ENCODE measurements at places on chromosomes 7 and 10.

DNA sequence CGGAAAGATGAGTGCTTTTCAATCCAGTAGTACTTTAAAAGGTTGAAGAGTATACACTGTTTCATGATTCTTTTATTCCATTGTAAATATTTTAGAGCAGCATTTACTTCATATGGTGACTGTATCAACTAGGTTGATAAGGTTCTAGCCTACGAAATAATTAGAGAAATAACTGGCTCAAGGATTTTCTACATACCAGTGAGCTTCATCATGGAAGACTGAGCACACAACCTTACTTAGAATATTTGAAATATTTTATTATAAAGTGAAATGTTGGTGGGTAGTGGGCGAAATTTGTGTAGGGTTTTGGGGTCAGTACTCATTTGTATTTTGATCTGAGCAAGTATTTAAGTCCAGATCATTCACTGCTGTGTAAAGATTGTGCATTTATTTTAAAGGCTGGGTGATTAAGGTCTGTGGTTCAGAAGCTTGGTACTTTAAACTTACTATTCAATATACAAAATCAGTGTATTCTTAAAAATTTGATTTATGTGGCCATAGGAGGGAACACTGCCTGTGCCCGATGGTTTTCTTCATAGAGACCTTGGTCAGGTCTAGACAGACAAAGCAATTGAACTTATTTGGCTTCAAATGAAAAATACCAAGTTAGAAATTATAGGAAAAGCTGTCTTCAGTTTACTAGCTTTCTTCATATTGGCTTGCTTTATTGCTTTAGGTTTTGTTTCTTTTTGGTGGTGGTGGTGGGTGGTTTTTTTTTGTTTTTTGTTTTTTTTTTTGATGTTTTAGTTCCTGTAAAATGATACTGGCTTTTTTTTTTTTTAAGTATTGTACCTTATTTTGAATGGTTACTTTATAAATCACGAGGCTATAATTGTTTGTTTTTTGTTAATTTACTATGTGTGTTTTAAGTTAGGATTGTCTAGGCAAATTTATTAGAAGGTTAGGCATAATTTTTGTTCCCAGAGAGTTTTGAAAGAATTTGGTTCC is 3.0 kb downstream of the KMT2E start:
- no peaks in the 10 kb centered on the region for H3K27me3 ChIP-seq
- H3K4me1 ChIP-seq = peaks cover 29% of the 10 kb centered on the region
- peaks cover 66% of the 10 kb centered on the region for H3K36me3 ChIP-seq
- H3K27ac ChIP-seq = peak overlapping the region; percentile 100
- peak overlapping the region; percentile 100 for H3K4me3 ChIP-seq

GRCh38 chr7:138753610-138754009 is 44.2 kb upstream of the TMEM213 start:
- peaks cover 64% of the 10 kb centered on the region for H3K4me1 ChIP-seq
- peak; percentile 32 for DNase-seq
- no peaks in the 10 kb centered on the region for H3K36me3 ChIP-seq
- H3K4me3 ChIP-seq = no peak overlapping the region
- H3K27me3 ChIP-seq = no peaks in the 10 kb centered on the region
- H3K27ac ChIP-seq = peak overlapping the region; percentile 86

- DNase-seq = no peak
- no peak overlapping the region for H3K27ac ChIP-seq
- peaks cover 22% of the 10 kb centered on the region for H3K27me3 ChIP-seq
- H3K4me1 ChIP-seq = peaks cover 3% of the 10 kb centered on the region
- no peaks in the 10 kb centered on the region for H3K36me3 ChIP-seq
Measured at GRCh38 chr7:138974675-138975292, 6.4 kb downstream of the KIAA1549 start.

- peaks cover 19% of the 10 kb centered on the region for H3K27me3 ChIP-seq
- no peaks in the 10 kb centered on the region for H3K36me3 ChIP-seq
- no peak overlapping the region for H3K27ac ChIP-seq
- peaks cover 32% of the 10 kb centered on the region for H3K4me1 ChIP-seq
- DNase-seq = no peak
Measured at GRCh38 chr7:24725554-24726241, 31.6 kb downstream of the GSDME start.

DNA sequence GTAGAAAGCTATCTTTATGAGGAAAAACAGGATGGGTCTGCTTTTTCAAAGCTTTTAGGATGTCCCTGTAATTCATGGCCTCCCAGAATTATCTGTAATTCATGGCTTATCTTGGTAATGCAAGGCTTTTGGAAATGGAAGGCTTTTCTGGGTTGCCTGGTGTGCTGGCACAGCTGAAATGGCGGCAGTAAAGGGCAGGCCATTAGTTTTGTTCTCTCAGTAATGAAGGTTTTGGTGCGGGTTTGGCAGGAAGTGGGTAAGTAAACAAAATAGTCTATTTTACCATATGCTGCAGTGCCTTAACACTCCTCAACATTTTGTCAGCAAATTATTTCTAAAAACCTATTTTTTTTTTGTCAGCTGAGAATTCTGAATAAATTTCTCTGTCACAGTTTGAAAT is 69.3 kb downstream of the LRGUK start:
- no peak overlapping the region for H3K4me3 ChIP-seq
- no peak for DNase-seq
- no peaks in the 10 kb centered on the region for H3K27me3 ChIP-seq

GRCh38 chr10:71285180-71285545 is 33.9 kb upstream of the SLC29A3 start:
- H3K4me3 ChIP-seq = no peak overlapping the region
- H3K36me3 ChIP-seq = no peaks in the 10 kb centered on the region
- H3K27me3 ChIP-seq = no peaks in the 10 kb centered on the region

DNA sequence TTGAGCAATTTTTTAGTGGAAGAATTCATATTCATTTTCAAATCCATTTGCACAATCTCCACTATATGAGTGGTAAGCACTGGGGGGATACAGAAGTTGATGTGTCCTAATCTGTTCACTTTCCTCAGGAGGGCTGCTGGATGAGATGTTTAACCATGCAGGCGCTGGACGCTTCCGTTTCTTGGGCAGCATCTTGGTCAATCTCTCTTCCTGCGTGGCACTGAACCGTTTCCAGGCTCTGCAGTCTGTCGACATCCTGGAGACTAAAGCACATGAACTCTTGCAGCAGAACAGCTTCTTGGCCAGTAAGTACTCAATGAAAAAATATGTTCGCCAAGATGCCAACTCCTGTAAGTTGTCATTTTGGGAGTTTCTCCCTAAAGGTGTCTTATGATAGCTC is 179.3 kb downstream of the ABCA13 start:
- no peak overlapping the region for H3K27ac ChIP-seq
- H3K4me1 ChIP-seq = no peaks in the 10 kb centered on the region
- H3K36me3 ChIP-seq = no peaks in the 10 kb centered on the region
- no peak overlapping the region for H3K4me3 ChIP-seq

DNA sequence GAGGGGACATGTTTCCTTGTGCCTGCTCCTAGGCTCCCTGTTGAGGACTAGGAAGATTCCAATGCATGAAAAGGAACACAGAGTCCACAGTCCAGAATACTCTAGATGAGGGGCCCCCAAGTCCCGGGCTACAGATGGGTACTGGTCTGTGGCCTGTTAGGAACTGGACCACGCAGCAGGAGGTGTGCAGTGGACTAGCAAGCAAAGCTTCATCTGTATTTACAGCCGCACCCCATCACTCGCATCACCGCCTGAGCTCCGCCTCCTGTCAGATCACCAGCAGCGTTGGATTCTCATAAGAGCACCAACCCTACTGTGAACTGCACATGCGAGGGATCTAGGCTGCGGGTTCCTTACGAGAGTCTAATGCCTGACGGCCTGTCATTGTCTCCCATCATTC is 233.0 kb upstream of the MKLN1 start:
- H3K4me1 ChIP-seq = peaks cover 68% of the 10 kb centered on the region
- peaks cover 45% of the 10 kb centered on the region for H3K36me3 ChIP-seq
- no peak overlapping the region for H3K27ac ChIP-seq
- H3K4me3 ChIP-seq = no peak overlapping the region

- DNase-seq = no peak
- H3K27ac ChIP-seq = no peak overlapping the region
Measured at GRCh38 chr7:33700001-33700899, 205.1 kb upstream of the BMPER start.

DNA sequence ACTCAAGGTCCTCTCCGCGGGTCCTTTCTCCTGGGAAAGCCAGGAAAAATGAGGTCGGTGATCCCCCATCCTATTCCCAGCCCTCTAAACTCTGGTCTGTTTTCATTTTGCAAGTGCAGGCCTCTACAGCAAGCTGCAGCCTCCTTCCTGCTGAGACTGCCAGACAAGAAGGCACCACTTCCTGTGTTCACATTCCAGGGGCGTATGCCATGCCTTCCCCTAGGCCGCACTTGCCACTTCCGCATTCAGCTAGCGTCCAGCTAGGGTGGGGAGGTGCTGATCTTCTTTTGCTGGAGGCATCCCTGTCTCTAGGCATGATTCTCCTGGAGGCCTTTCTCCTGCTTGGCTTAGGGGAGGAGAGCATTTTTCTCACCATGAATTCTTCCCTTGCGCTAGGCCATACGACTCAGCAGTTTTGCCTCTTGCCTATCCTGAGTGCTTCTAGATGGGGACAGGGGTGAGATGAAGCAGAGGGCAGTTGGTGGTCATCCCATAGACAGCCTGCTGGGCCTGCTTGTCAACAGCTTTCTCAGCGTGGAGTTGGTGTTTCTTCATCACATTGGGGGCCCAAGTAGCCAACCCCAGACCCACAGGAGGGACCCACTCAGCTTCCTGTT is 328.9 kb downstream of the RPS24 start:
- H3K27ac ChIP-seq = peak overlapping the region; percentile 63
- no peaks in the 10 kb centered on the region for H3K36me3 ChIP-seq
- peaks cover 20% of the 10 kb centered on the region for H3K4me1 ChIP-seq

DNA sequence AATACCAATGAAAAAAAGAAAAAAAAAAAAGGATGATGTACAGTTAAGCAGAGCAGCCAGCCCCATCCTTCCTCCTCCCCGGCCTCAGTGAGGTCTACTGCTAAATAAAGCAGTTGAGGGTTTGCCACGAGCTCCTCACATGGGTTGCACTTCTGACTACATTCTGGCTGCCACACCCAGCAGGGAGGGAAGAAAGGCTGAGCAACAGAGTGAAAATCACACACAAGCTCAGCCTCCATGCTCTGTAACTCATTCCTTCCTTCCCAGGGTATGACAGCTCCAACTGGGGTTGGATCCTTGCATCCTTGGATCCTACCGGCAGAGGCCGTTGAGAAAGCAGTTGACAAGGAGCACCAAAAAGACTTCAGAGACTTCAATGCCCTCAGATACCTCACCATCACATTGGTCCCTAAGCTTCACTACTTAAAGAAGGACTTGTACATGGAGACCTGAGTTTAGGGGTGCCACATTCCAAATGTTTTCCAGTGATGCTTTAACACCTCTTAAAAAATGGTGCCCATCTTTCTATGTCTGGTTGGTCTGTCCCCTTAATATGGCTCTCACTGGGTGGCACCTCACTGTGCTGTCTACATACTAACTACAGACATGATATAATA is 52.9 kb upstream of the PIK3CG start:
- H3K27ac ChIP-seq = no peak overlapping the region
- DNase-seq = peak; percentile 15
- H3K27me3 ChIP-seq = no peaks in the 10 kb centered on the region
- no peak overlapping the region for H3K4me3 ChIP-seq

GRCh38 chr10:70660722-70661121 is 11.6 kb upstream of the ADAMTS14 start:
- H3K4me1 ChIP-seq = peaks cover 15% of the 10 kb centered on the region
- H3K36me3 ChIP-seq = no peaks in the 10 kb centered on the region
- no peak overlapping the region for H3K27ac ChIP-seq
- H3K27me3 ChIP-seq = no peaks in the 10 kb centered on the region
- DNase-seq = no peak
- no peak overlapping the region for H3K4me3 ChIP-seq

GRCh38 chr10:15113766-15114165 is 16.6 kb downstream of the RPP38 start:
- no peak for DNase-seq
- no peak overlapping the region for H3K4me3 ChIP-seq
- H3K36me3 ChIP-seq = peaks cover 17% of the 10 kb centered on the region
- H3K4me1 ChIP-seq = peaks cover 3% of the 10 kb centered on the region
- no peak overlapping the region for H3K27ac ChIP-seq
- no peaks in the 10 kb centered on the region for H3K27me3 ChIP-seq

GRCh38 chr7:76241141-76241540 is 39.4 kb downstream of the SRRM3 start:
- H3K27me3 ChIP-seq = peaks cover 9% of the 10 kb centered on the region
- no peak overlapping the region for H3K27ac ChIP-seq
- no peaks in the 10 kb centered on the region for H3K4me1 ChIP-seq
- DNase-seq = no peak

GRCh38 chr10:97648562-97649404 is 8.3 kb downstream of the PI4K2A start:
- H3K4me3 ChIP-seq = no peak overlapping the region
- H3K36me3 ChIP-seq = peaks cover 16% of the 10 kb centered on the region

DNA sequence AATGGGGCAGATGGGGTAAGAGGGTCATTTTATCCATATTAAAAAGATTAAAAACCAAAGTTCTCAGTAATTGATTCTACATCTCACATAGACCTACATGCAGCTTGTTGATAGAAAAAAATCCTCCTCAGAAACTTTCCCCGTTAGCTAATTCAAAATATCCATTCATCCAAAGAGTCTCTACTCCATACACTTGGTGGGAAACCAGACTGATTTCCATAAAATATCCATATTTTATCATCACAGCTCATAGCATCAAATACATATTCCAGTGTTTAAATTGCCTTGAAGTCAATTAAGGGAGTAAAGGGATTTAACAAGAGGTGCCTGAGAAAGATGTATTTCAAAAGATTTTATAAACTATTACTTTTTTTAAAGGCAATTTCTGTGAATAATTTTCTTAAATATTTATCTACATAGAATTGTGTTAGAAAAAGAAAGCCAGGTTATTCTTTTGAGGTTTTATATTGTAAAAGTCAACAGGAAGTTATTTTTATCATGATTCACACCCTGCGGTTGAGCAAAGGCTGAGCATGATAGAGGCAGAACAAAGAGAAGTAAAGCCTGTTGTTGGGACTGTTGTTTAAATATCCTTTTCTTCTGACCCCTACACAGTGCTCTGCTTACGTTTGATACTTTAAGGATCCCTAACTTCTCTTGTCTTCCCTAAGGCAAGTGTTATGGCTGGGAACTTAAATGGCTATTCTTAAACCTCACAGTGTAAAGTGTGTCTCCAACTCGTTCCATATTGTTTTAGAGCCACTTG is 266.7 kb downstream of the PRKG1 start:
- no peak for DNase-seq
- no peak overlapping the region for H3K27ac ChIP-seq
- H3K4me1 ChIP-seq = no peaks in the 10 kb centered on the region
- H3K36me3 ChIP-seq = no peaks in the 10 kb centered on the region
- H3K27me3 ChIP-seq = no peaks in the 10 kb centered on the region

- H3K27ac ChIP-seq = peak overlapping the region; percentile 52
- H3K36me3 ChIP-seq = no peaks in the 10 kb centered on the region
- H3K4me3 ChIP-seq = no peak overlapping the region
Measured at GRCh38 chr10:80443531-80443974, 10.6 kb upstream of the TSPAN14 start.

Data from activated CD8-positive, alpha-beta T cell treated with anti-CD3 and anti-CD28 coated beads for 36 hours (primary cell).